ENCODE measurements at places on chromosomes 16 and 17. TPM values are rescaled to one million over a fixed set of nuclear protein-coding genes. Genes with fewer than 3 reads are reported as not detected.

Gene GINS2
- 1.3 TPM for total RNA-seq

Gene SP2
- total RNA-seq = 2.9 TPM

Gene DERL2
- total RNA-seq = 82.0 TPM

Gene SPATA32
- total RNA-seq = not detected

Gene PMP22
- 71.7 TPM for total RNA-seq

Gene KCNJ18
- not detected for total RNA-seq

Gene ADAMTS18
- not detected for total RNA-seq

Gene AOC2
- total RNA-seq = 0.60 TPM

Gene HOXB7
- total RNA-seq = 12.8 TPM

Gene CDH5
- total RNA-seq = 32.1 TPM

Gene ADAM11
- 0.19 TPM for total RNA-seq

Gene DNAJC7
- total RNA-seq = 80.1 TPM

Gene KRT13
- total RNA-seq = 3.5 TPM

Gene DLG4
- total RNA-seq = 32.5 TPM

Gene LITAFD
- total RNA-seq = not detected

Gene KRT39
- total RNA-seq = not detected

Gene NHLRC4
- 1.6 TPM for total RNA-seq

All from adrenal gland (tissue), 19 donors.